ENCODE measurements at places on chromosomes 7 and 10.

DNA sequence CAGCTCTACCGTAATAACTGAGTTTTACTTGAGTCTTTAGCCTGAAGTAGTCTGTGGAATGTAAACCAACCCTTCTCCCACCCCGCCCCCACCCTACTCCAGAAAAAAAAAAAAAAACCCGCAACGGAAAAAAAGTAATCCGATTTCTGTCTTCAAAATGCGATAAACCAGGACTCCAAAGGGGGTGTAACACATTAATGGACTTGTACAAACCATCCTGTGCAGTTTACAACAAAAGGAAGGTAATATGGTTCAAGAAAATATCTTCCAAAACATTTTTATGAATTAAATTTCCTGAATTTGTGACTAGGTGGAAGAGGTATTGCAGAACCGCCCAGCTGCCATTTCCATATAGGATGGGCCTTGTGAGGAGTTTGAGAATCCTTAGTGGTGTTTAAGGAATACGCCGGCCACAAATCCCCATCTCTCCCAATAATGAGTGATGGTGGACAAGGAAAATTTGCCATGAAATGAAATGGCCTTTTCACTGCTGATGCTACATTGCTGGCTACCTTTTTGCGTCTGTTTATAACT, 10.6 kb downstream of the SKIDA1 start:
- no peak for DNase-seq

DNA sequence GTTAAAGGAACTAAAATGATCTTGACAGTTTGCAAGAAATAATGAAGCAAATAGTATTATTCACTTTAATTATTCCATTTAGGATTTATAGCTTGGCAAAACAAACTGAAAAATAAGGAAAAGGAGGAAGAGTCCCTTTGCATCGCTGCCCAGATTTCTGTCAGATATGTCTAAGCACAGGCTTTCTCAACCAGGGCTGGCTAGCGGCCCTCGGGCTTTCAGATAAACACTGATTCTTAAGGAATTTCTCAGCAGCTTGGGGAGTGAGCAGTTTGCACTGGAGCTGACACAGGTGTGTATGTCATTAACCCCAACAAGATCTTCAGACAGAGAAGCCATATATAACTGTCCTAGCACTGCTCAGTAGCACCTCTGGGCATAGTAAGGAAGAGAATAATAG, 47.9 kb upstream of the SEMA3D start:
- no peak for DNase-seq

DNA sequence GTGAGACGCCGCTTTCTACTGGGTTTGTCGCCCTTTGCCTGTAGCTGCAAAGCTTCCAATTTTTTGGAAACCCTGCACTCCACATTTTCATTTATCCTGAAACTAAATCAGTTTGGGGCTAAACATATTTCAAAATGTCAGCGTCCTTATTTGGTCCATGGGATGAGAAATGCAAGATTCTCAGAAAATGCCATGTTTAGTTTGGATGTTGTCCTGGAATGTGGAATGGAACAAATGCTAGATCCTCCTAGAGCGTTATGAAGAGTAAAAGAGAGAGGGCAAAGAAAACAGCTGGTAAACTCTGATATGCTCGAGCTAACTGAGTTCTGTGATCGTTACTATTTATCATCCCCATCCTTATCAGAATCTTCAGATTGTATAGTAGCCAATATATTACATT, 236.9 kb downstream of the KLF6 start:
- no peak for DNase-seq

DNA sequence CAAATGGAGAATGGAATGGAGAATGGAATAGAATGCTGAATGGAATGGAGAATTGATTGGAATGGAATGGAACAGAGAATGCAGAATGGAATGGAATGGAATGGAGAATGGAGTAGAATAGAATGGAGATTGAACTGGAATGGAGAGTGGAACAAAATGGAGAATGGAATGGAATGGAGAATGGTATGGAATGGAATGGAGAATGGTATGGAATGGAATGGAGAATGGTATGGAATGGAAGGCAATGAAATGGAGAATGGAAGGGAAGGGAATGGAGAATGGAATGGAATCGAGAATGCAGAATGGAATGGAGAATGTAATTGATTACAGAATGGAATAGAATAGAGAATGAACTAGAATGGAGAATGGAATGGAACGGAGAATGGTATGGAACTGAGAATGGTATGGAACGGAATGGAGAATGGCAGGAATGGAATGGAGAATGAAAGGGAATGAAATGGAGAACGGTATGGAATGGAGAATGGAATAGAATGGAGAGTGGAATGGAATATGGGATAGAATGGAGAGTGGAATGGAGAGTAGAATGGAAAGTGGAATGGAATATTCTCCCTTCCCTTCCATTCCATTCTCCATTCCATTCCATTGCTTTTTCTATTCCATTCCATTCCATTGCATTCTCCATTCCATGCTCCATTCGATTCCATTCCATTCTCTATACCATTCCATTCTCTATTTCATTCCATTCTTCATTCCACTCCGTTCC, 88.2 kb downstream of the NSUN6 start:
- no peak for DNase-seq

DNA sequence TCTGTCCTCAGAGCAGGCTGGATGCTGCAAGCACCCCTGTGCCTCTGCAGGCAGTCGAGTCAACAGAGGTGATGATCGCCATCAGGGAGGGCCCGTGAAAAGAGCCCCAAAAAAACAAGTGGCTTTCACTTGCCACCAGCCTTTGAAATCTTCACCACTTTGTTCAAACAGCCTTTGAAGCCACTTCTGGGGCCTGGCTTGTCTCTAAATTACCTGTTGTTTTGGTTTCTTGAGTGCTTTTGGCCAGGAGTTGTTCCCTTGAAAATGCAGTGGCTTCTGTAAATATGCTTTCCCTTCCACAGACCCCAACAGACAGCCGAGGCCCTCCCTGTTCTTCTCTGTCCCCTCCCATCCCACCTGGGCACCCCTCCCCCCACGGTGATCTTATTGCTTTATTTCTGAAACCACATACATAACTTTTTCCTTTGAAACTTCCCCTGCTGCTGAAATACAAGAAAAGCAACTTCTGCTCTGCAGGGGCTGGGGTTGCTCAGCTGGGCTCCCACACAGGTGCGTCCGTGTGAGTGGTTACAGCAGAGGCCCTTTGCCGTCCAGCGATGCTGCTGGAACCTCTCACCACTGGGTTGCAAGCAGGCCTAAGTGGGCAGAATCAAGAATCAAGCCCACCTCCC, 283.8 kb upstream of the SHH start:
- DNase-seq = no peak

DNA sequence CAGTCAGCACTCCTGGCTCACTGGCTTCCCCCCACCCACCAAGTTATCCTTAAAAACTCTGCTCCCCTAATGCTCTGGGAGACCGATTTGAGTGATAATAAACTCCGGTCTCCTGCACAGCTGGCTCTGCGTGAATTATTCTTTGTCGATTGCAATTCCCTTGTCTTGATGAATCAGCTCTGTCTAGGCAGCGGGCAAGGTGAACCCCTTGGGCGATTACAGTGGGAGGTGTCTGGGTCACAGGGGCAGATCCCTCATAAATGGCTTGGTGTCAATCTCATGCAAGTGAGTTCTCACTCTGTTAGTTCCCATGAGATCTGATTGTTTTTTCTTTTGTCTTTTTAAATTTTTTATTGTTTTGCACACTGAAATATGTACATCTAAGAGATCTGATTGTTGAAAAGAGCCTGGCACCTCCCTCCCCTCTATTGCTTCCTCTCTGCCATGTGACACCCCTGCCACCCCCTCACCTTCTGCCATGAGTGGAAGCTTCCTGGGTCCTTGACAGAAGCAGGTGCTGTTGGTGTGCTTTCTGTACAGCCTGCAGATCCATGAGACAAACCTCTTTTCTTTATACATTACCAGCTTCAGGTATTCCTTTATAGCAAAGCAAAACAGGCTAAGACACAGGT, 20.5 kb downstream of the OTUD1 start:
- DNase-seq = no peak

DNA sequence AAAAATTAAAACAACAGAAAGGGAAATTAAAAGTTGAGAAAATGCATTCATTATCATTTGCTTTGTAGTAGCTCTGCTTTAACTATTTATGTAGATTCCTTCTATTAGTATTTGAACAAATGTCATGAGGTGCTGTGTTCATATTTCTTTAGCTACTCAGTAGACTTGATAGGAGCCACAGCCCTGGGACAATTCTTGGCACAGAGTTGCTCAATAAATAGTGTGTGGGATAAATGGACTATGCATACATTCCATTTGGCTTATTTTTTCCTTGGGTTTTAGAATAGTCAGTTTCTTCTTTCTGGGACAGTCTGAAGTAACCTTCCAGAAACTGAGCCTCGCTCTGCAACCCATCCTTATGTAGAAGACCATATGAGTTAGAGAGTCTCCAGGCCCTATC, 13.4 kb downstream of the RPP30 start:
- no peak for DNase-seq

- no peak for DNase-seq
These were observed 252.6 kb upstream of the ANKRD30A start for GRCh38 chr10:36872702-36873393.

GRCh38 chr7:7416031-7416858, 119.4 kb downstream of the COL28A1 start:
- no peak for DNase-seq

GRCh38 chr7:142133731-142134148, 22.2 kb downstream of the MGAM2 start:
- no peak for DNase-seq

DNA sequence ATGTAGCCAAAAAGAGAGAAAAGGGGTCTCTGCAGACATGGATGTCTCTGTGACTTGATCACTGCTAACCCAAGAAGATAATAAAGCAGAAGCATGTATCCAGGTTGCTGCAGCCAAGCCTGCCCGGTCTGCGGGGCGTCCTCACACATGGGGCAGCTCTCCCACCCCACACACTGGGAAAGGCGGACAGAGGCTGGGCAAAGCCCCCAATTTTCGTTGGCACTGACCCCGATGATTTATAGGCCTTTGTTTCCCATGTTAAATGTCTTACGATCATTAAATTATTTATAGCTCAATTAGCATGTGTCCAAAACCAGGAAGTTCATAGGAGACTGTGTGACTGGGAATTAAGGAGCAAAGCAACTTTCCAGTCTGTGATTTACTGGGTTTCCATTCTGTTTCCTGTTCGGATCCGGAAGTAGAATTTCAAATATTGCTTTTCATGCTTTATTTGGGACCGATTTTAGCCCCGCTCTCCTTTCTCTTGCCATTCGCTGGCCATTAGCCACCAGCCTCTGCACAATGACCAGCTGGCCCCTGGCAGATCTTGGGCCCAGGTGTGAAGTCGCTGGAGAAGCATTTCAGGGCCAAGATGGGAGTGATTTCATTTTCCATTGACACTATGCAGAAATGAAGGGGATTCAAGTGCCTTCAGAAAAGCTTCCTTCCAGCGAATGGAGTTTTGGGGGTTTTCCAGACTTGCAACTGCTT, 91.6 kb downstream of the EGFR start:
- DNase-seq = no peak

- no peak for DNase-seq
These were observed 228.4 kb downstream of the KIAA1217 start for GRCh38 chr10:24437302-24437701.

DNA sequence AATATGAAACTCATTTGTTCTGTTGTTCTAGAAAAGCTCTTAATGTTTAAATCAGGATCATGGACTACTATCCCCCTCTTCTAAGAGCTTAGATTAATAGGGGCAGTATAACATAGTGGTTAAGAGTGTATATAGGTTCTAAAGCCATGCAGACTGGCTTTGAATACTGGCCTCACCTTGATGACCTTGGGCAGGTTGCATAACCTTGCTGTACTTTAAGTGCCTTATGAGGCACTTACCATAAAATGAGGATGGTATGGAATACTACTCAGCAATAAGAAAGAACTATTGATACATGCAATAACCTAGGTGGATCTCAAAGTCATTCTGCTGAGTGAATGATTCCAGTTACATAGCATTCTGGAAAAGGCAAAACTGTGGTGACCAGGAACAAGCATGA, 53.6 kb downstream of the GBF1 start:
- no peak for DNase-seq

- no peak for DNase-seq
These were observed 56.3 kb downstream of the PRKAG2 start for GRCh38 chr7:151820491-151821105.

DNA sequence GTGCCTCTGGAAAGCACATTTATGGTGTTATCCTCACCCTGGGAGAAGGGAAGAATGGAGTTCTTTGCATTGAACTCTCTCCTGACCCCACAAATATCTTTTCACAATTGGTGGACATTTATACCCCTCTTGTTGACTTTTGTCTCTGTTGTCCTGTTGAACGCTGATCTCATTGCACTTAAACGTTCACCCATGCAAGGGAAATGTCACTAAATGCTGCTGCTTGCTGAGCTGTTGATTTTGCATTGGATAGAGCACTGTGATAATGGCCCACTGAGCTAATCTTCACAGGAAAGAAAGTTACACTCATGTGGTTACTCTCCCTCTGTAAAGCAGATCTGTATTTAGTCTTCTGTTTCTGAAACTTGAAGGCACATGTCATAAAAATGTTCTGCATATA, 133.4 kb downstream of the FZD1 start:
- no peak for DNase-seq

DNA sequence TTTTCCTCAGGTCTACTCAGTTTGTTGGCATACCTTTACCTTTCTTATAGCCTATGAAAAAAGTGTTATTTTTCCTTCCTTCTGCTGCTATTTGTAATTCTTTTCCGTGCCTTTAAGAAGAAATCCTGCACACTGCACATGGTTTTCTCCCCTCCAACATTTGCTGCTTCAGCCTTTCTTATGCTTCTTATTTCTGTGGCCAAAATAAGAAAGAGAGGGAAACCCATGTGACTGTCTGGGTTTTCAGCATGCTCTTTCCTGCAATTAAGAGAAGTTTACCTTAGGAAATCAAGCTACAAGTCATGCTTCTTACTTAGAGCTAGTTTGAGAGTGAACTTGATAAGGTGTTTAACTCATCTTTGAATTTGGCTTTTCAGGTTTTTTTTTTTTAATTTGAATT, 11.0 kb downstream of the TBC1D12 start:
- DNase-seq = no peak

GRCh38 chr10:33697016-33697415, 362.5 kb upstream of the NRP1 start:
- DNase-seq = no peak

- DNase-seq = no peak
These were observed 858 bp downstream of the COPS6 start for GRCh38 chr7:100089458-100090196.

DNA sequence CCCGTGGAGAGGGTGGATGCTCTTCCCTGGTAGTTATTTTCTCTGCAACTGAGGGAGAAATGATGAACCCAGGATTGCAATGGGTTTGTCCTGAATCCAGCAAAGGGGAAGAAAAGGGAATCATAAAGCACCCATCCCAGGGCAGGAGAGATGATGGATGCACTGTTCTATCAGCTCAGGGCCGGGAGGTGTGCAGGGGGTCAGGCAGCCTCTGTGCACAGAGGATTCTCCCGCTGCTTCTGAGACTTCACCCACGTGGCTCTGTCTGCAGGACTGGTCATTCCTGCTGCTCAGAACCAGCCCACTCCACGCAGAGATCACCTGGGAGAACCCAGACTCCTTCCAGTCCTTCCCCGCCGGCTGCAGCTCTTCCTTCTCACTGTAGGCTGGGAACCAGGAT, 70.7 kb downstream of the RBAK start:
- no peak for DNase-seq

GRCh38 chr7:31092606-31093005, 40.5 kb downstream of the ADCYAP1R1 start:
- DNase-seq = no peak

Measured in left forelimb (tissue), 1 donor.